ENCODE measurements at places on chromosomes 5 and 9. TPM values are rescaled to one million over a fixed set of nuclear protein-coding genes. Genes with fewer than 3 reads are reported as not detected.

GABRA1 gene
- total RNA-seq = not detected

DNA sequence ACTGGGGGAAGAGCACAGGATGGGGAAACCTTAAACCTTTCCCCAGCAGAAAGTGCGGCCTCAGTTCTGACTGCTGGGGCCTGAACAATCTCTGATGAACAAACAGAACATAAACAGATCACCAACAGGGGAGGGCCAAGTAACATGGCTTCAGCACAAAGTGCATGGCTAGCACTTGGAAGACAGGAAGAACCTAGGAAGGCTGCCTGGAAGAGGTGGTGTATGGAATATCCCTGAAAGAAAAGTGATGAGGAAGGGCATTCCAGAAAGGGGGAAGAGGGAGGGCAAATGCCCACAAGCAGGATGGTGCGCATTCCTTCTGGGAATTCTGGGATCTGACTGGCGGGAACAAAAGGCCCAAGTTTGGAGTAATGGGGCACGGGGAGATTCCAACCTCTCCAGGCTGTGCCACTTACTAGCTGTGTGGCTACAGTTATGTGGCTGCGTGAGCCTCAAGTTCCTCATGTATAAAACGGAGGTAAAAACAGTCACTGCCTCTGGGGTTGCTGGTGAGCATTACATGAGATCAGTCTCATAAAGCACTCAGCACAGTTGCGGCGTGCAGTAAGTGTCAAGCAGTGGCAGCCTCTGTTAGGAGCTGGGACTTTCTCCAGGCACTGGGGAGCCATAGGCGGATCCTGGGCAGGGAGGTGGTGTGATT lies 1.6 kb downstream of the PDGFRB start:
- DNase-seq = peak; percentile 80

DNA sequence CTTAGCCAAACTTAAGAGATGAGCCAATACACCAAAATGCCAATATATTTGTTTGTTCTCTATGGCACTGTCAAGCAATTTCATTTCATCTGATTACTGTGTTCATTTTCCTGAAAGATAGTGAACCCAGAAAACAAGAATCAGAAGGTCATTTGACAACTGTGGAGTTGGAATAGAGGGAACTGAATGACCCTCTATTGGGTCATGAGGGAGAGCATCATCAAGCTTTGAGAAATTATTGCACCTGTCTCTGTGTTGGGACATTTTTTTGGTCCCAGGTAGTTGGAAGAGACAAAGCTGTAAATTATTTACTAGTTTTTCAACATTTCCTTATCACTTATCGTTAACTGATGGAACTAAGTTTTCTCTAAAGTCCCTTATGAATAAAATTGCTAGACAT lies 129.4 kb downstream of the GHR start:
- no peak for DNase-seq

DNA sequence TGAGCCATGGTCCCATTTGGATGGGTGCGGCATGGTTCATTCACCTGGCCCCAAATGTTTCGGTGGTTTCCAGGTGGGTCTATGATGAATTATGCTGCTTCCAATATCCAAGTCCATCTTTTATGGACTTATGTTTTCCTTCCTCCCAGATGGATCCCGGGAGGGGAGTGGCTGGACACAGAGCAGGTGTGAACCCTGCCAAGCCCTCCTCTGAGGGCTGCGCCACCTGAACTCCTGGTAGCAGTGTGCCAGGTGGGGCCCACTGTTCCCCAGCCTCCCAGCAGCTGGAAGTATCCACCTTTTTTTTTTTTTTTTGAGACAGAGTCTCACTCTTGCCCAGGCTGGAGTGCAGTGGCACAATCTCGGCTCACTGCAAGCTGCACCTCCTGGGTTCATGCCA lies 42.9 kb downstream of the WNK2 start:
- no peak for DNase-seq

DNA sequence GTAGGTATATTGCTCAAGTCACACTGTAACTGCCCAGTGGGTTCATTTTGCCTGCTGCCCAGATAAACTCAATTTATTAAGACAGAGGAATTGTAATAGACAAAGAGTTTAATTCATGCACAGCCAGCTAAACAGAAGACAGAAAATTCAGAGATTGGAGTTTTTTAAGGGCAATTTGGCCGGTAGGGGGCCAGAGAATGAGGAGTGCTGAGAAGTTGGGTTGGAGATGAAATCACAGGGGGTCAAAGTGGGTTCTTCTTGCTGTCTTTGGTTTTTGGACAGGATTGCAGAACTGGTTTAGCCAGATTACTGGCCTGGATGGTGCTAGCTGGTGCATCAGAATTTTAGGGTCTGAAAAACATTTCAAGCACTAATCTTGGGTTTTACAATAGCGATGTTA lies 20.7 kb upstream of the IL33 start:
- no peak for DNase-seq

DNA sequence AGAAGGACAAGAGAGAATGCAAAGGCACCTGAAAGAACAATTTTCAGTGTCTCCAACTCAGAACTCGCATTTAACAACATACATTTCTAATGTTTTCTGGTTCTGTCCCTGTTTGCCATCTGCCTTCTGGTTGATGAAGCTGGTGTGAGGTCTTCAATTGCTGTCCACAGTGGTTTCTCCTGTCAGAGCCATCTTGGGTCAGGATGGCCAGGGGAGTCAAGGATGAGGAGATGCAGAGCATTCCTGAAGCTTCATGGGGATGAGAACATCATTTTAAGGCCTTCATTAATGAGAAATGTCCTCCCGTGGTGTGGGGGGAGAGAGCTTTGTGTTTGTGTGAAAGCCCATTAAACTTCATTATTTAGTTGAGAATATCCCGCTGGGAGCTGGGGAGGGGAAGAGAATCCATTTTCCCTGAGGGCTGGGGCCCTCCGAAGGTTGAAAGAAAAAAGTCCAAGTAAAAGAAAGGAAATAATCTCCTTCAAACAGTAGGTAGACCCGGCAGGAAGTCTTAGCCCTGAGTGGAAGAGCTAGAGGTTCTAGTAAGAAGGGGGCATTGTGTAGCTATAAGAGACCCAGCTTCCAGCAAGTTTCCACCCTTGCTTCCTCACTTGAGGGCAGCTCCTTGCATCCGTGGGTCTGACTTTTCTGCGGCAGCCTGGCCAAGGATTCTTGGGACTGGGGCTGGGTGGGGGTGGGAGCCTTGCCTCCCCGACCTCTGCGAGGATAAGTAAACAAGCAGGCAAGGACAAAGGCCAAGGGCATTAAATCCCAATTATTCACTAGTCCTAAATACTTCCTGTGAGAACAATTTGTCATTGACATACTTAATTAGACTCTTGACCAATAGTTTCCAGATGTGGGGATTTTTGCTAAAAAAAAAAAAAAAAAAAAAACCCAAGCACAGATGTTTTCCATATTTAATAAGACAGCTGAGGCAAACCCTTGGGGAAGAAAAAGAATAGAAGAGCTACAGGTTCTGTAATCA lies 119.2 kb downstream of the MSX2 start:
- no peak for DNase-seq

DNA sequence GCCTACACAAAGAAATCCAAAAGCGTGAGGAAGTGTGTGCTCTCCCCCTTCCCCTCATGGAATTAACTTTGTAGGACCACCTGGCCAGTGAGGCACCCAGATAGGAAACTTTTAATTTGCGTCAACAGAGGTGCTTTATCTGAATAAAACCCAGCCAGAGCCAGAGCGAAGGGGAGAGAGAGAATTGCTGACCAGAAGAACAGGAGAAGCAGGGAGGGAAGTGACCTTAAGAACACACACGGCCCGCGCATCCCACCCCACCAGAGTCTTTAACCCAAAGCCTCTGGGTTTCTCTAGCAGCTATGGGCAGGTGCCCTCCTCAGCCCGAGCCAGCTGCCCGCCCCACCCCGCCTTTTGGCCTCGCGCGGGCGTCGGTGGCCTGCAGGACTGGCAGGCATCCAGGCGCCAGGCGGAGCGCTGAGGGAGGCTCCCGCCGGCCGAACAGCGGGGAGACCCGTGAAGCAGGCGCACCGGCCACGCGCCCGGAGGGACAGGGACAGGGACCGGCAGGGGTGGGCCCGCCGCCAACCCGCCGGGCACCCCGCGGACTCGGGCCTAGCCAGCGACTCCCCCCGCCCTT lies 580 bp downstream of the ERAP1 start:
- peak; percentile 53 for DNase-seq
